ENCODE measurements at places on chromosomes 3 and 15.
A peak's percentile ranks its signal among the peaks of the same experiment; 100 is the strongest.

GRCh38 chr15:49619226-49619625, 1.4 kb downstream of the FAM227B start:
- DNase-seq = no peak

DNA sequence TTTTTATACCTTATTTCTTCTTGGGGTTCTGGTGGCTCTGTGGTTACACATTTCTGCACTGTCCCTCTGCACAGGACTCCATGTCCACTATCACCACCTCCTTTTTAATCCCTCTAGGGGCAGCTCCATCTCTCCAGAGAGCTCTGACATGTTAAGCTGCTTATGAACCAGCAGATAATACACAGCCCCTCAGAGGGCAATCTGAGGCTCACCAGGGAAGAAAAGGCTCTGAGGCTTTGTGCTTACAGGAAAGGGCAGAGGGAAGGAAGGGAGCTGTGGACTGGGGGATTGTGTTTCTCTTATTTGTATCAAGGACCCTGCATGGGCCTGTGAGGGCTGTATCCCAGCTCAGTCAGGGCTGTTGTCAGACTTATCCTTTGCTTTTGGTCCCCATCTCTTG, 164.5 kb downstream of the EPHB1 start:
- no peak for DNase-seq

DNA sequence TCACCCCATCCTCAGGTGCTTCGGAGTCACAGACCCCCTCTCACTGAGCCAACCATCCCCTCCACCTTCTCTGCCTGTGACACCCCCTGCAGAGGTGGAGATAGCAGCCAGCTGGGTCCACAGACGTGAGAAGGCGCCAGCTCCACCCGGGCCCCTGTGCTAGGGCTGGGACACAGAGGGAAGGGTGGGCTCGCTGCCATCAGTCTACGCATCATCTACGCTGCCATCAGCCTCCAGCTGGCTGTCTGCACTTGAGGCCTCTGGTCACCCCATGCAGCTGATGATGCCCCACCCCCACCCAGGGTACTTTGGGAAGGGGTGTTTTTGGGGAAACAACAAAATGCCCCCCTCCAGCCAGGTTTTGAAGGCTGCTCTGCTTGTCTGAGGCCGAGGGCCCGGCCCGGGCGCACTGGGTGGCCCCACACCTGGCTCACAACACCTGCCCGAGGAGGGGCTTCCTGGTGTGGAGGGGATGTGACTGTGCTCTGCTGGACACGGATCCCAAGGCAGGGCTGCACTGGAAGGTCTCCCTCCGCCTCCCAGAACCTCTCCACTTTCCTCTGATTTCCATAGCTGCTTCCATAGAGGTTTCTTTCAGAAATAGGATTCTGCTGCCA, 163.4 kb upstream of the IQSEC1 start:
- no peak for DNase-seq

- no peak for DNase-seq
These were observed 121.3 kb upstream of the SOX14 start for GRCh38 chr3:137642831-137643230.

GRCh38 chr3:80285388-80285787, 517.6 kb upstream of the ROBO1 start:
- no peak for DNase-seq

GRCh38 chr3:31505371-31506048, 27.2 kb upstream of the STT3B start:
- no peak for DNase-seq

- DNase-seq = no peak
These were observed 101.4 kb downstream of the LMLN start for GRCh38 chr3:198061119-198062067.

DNA sequence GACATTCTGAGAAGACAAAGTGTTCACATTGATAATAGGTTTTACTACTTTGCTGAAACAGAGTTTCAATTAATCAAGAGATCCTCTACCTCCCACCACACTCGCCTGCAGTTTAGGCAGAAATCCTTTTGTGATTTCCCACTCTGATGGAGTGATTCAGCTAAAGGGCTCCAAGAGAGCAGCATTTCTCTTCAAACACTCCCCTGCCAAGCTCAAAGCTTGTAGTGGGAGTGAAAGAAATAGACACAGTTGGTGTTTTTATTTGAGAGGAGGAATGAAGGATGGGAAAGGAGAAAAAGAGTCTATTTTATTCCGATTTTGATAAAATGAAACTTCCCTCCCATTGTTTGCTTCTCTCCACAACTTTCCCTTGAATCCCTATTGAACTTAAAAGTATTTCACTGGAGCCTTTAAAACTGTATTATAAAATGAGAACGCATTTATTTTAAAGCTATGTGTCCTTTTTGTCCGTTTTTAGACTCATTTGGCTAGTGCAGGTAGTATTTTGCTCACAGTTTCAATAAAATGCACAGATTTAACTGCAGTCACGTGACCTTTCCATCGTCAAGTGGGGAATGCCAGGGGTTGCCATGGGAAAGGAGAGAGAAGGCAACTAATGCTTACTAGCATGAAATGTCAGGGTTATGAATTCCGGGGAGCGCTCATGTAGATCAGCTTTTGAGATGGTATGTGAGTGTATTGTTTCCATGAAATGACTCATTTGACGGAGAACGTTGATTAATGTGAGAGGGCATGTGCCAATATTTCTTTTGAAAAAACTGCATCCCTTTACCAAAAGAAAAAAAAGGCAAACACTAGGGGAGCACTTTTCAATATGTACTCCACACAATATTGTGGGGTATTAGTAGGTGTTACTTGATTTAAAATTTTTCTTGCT, 7.7 kb upstream of the OSBPL11 start:
- DNase-seq = peak; percentile 19

DNA sequence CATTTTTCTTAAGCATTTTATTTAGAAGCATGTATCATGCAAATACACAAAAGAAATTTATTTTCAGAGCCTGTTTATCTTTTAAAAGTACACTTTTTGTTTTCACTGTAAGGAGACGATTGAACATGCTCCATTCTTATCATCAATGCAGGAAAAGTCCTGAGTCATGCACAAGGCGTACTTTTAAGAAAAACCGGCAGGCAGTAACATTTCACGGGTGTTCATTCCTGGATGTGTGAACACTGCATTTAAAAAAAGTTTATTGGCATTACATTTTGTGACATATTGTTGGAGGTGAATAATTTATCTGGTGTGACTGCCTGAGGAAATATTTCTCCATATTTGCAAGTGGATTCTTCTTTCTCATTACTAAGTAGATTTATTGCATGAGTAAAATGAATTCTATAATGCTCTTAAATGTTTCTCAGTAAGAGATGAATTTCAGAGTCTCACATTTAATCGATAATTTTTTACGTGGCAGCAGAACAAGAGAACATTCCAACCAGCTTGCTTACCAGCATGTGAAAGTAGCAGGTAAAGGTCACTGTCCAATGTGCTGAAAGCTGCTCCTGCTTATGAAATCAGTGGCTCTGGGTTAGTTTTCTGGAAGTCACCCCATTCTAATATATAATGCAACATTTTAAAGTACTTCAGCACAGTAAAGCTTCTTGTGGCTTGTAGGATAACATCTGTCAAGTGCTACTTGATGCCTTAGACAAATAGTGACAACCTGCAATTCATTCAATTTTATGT, 87.0 kb downstream of the SV2B start:
- peak; percentile 22 for DNase-seq

DNA sequence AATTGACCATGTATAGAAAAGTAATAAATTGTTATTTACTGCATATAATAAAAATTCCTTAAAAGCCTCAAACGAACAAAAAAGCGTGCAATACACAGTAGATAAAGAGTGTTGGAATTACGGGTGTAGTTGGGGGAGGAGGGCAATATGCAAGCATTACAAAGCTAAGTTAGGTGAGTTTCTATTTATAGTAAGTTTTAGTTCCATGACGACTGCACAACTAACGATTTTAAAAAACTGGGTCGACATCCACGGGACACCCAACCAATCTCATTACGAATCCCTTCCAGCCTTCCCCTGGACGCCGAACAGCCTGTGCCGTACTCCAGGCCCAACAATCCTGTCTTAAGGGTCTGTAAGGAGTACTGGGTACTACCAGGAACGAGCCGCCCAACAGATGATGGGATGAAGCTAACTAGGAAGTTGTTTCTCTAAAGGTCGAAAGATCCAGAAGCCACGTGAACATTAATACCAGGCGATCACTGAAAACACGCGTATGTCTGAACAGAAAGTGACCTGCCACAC, 677 bp downstream of the POLQ start:
- no peak for DNase-seq

GRCh38 chr3:99999536-99999935, 114.8 kb downstream of the FILIP1L start:
- DNase-seq = no peak

DNA sequence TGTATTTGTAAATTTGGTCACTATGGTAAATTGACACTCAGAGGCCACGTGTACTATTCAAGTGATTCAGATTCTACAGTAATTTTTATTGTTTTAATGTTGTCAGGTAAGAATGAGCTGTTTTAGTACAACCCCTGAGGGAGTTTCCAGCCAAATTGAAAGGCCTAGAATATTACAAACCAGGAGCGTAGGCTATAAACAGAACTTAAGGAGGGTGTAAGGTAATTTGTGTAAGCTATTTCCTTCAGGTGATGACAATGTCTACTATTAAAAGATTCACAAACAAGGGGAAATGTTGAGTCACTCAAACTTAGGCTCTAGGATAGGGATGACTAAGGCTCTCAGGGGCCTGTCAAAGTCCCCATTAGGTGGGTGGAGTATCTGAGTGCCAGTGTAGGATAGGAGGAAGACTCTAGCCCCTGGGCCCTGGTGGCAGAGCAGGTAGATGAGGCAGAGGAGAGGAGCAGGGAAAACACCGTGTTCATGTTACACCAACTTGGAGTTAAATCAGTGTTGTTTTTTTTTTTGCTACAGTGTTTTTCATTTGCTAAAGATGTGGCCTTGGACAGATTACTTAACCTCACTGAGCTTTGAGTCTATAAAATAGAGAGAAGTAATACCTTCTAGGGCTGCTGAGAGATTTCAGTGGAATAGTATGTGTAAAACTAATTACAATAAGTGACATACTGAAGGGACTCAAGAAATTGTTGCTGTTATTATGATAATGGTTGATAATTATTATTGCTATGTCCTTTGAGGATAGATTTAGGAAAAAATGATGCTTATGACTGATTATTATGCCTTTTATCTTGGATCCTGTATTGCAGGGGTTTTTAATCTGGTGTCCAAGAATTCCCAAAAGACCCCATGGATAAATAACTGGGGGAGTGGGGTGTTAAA, 10.3 kb downstream of the TM4SF1 start:
- DNase-seq = peak; percentile 82

DNA sequence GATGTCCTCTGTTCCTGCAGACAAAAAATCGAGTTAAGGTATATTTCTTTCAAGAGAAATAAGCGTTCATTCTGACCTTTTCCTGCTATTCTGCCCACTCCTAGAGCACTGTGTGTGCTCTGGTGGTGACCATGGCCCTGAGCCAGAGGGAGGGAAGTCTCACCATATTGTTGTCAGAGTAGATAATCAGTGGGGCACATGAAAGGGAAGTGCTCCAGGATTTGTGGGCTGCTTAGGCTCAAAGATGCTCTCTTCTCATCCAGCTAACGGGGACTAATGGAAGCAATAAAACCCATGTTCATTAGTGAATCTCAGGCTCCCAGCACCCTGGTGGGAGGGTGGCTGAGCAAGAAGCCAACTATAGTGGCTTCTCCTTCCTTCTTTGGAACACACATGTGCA, 70.7 kb upstream of the EOMES start:
- DNase-seq = no peak

DNA sequence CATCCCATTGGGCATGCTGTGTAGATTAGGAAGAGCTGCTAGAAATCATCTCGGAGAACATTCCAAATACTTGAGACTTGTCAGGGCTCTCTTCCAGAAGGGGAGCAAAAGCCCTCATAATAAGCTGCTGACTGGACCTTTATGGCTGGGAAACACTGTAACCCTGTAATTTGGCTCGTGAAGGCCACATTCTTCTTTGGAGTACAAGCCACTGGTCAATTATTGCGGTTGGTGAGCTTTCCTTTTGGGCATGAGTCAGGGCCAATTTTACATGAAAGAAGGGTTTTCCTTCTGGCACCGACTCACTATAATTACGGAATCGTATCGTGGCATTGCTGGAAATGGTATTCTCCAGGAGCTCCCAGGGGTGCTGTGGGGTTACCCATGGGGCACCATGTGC, 434.5 kb upstream of the RGMA start:
- no peak for DNase-seq

DNA sequence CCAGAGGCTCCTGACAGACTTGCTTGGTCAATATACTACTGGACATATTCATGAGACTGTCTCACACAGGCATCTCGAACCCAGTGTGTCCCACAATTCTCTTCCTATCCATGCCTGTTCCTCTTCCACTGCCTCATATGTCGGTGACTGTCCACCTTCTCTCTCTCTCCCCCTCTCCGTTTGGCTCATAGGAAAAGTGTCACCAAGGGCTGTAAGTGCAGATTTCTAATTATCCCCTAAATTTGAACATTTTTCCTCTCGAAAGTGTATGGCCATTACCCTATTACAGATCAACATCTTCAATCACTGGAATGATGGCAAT, 22.5 kb upstream of the MUC20 start:
- DNase-seq = no peak

DNA sequence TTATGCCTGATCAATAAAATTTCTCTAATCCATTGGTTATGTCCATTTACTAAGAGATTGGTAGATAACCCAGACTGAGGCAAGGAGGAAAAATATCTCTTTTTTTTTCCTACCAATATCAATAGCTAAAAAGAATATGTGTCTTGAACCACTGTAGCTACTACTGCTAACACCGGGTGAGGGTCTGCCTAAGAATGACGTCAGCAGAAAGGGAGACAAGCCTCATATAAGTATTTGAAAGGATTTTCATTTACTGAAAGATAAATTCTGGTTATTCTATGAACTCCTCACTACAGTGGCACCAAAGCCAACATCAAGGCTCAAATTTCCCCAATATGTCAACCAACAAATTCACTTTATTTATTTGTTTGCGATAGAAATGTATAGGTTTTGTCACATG, 389.0 kb upstream of the ALCAM start:
- DNase-seq = no peak

GRCh38 chr3:50600841-50601591, 10.6 kb downstream of the CISH start:
- peak; percentile 81 for DNase-seq

DNA sequence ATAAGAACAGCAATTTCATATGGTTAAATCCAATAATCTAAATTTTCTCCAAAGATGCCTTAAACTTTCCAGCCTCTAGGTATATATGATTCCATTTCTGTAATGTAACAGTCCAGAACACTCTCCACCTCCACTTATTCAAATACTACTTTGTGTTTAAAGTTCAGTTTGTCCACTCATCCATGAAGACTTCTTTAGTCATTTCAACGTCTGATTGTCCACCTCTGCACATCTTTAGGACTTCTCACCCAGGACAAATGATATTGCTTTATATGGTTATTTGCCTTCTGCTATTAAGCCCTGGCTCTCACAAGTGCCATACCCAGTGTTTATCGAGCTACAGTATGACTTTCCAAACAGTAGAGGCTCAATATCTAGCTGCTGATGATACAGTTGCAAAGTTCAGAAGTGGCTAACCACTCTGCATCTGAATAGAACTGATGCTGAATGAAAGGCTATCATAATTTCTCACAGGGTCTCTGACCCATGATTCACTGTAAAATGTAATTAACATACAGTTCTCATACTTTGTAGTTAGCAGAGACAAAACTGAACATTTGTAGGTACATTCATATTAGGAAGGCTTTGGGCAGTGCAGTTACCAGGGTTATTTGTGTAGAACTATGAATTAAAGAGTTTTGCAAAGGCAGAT, 93.7 kb upstream of the MBNL1 start:
- DNase-seq = no peak

Data from A549 (cell line).